ENCODE measurements at places on chromosomes 5 and 9.

- no peak for DNase-seq
Observed at GRCh38 chr5:22354956-22355355, 498.2 kb downstream of the CDH12 start.

DNA sequence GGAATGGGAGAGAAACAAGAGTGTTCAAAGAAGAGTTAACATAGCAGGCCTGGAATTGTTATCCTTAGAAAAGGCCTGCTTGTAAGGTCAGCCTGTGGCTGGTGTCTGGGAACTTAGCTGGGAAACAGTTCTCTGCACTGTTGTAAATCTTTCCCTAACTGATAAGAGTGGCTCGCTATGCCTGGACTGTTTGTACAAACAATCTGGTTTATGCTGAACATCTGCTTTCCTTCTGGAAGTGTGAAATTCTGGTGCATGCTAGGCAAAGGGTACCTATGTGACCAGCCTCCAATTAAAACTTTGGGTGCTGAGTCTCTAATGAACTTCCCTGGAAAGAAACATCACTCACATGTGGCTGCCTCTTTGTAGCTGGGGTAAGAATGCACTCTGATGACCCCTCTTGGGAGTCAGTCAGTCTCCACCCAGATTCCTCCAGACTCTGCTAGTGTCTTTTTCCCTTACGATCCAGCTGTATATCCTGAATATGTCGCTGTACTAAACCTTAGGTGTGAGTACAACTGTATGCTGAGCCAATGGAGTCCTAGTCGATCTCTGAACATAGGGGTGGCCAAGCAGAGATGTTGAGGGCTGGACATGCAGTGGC is 16.5 kb downstream of the SPARC start:
- DNase-seq: no peak

- no peak for DNase-seq
Observed at GRCh38 chr5:126182971-126183695, 240.1 kb upstream of the GRAMD2B start.

DNA sequence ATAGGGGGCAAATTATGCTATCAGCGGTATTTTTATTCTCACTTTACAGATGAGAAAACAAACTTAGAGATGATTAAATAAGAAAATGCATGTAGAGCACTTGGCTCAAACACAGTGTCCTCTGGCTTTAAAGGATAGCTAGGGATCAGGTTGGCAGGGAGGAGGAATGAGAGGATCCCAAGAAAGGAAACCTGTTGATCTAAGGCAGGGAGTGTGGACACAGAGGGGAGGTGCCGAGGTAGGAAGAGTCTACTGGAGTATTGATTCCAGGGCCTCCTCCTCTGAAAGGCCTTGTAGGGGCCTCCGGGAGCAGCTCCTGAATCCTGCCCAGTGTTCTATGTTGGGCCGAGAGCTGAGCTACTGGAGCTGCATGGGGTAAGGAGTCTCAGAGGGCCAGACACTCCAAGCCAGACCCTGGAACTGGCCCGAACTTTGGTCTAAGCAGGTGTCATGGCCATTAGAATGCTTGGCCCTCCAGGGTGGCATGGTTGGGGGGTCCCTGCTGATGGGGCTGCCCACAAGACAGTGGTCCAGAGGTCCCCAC is 30.4 kb upstream of the TCF7 start:
- no peak for DNase-seq

- peak; percentile 36 for DNase-seq
Observed at GRCh38 chr9:98916660-98917059, 27.0 kb upstream of the COL15A1 start.

DNA sequence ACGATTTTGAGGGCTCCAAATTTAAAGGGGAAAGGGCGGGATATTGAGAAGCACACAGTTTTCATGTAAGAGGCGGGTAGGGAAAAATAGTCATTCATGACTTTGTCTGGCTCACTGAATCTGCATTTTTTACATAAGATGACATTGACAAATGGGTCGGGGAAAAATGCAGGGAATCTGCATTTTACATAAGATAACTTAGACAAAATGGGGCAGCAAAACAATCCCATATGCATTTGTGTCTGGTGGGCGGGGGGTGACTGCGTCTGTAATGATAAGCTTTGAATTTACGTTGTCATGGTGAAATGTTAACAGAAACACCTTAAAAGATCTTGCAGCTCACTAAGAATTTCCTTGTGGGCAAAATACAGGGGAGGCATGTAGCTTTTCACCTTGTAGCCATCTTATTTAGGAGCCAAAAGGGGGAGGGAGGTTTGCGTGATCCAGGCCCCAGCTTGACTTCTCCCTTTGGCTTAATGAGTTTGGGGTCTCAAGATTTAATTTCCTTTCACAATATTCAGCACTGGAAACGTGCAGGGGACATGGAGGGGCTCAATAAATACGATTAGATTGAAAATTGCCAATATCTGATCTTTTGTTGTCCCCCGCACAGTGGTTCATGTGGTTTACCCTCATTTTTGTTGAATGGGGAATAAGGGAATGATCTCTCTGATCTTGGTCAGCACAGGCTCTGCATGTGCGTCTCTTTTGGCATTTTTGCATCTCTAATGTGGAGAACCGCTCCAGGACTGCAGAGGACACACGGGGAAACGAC is 41.1 kb upstream of the GADD45G start:
- DNase-seq: no peak

DNA sequence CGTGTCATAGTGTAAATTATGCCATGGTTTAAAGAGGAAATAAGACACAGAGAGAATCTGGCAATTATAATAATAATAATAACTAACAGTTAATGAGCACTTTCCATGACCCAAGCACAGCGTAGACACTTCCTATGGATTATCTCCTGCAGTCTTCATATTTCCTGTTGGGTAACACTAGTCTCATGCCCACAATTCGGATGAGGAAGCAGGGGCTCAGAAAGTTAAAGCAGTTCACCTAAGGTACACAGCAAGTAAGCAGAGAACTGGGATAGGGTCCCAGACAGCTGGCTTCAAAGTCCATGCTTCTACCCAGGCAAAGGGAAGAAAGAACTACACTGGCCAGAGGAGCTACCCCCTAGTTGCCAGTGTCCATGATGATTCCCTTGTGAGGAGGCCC is 27.9 kb upstream of the TGFBI start:
- DNase-seq: no peak

DNA sequence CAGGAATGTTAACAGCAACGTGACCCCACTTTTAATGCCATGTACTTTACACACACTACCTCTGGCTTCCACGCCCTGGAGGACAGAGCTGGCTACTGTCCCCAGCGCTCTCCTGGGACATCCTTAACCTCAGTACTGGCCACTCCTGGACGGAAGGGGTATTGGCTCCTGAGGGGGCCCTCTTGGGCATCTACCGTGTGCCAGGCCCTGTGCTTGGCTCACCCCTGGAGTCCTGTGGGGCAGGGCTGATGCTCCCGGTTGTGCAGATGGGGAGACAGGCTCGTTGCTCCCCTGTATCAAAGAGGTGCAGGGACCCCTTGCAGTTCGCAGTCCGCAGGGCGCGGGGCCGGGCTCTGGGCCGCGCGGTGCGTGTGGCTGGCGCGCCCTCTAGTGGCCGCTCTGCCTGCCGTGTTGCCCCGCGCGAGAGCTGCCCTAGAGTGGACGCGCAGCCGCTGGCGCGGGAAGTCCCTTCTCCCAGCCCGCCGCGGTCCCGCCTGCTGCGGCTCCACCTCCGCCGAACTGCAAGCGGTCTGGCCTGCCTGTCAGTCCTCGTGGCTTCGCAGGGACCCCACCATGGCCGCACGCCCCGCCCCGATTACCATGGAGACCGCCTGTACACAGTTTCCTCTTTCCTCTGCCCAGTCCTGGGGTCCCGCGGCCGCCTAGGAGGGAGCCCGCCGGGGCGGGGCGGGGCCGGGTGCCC is at the start of gene WDR38:
TSS of gene WDR38 (plus strand) at position 632 of the 703 bp plus-strand sequence. CDS start 72 bp downstream, outside the sequence.
- peak; percentile 45 for DNase-seq

- no peak for DNase-seq
Observed at GRCh38 chr9:136117291-136117915, 1.3 kb downstream of the TMEM250 start.

GRCh38 chr5:115461093-115461492 is 83.5 kb downstream of the FEM1C start:
- no peak for DNase-seq

DNA sequence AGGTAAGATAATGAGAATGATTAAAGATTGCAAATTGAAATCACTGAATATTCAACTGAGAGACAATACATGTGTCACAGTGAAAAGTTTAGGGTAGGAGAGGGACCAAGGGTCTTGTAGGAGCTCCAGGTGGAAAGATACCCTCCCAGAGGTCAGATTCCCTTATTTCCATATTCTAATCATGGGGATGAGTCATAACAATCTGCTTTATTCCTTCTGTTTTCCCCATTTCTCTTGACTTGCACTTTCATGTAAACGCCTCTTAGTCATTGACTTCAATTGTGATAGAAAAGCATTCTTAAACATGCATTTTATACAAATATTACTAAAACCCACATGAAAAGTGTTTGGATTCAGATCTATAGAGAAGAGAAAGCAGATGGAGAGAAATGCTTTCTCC is 81.3 kb upstream of the CTSL start:
- no peak for DNase-seq

- DNase-seq: no peak
Observed at GRCh38 chr5:139641116-139642080, 6.8 kb upstream of the CXXC5 start.

DNA sequence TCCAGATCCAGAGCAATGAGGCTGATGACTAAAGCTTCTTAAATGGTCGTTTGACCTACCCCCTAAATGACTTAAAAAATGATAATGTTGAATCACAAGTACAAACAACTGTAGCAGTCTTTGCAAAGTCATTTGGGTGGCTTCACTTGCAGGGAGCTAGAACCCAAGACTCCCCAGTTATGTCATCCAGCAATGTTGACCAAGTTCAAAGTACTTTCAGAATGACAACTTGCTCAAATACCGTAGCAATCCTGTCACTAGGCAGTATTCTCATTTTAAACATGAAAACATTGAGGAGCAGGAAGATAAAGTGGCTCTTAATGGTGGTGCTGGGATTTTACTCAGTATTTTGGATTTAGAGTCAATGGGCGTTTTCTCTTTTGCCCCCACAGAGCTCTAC is 1217.0 kb upstream of the DMAC1 start:
- no peak for DNase-seq

DNA sequence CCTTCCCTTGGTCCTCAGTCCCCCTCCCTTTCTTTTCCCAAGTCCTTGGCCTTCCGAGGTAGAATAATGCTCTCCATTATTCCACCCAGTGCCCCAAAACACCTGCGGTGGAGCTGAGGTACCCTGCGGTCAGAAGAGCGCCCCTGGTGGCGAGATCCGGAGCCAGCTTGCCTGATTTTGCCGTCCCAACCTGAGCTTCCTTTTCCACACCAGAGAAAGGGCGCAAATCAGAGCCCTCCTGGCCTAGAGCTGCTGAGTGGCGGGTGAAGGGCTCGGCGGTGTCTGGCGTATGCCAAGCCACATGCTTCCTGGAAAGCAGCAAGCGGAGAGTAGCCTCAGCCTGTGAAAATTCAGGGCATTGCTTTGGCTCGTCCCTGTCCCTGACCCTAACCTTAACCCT is 21.1 kb upstream of the CARTPT start:
- no peak for DNase-seq

- DNase-seq: no peak
Observed at GRCh38 chr9:107386396-107386795, 103.2 kb downstream of the KLF4 start.

DNA sequence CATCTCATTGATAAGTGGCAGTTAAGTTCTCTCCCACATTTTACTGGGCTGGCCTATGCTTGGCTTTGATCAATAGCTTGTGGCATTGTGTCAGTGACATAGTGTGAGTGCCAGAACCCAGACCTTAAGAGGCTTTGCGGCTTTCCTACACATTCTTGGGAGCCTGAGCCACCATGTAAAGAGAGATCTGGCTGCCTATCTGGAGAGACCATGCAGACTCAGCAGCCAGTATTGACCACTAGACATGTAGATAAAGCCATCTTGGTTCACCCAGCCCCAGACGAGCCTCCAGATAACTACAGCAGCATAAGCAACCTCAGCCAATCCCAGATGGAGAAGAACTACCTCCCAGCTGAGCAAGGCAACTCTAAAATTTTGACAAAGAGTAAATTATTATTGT is 28.6 kb downstream of the C9orf153 start:
- DNase-seq: no peak

- DNase-seq: no peak
Observed at GRCh38 chr5:57307516-57307915, 133.7 kb downstream of the GPBP1 start.

- no peak for DNase-seq
Observed at GRCh38 chr5:139299486-139299885, 5.9 kb downstream of the MATR3 start.

DNA sequence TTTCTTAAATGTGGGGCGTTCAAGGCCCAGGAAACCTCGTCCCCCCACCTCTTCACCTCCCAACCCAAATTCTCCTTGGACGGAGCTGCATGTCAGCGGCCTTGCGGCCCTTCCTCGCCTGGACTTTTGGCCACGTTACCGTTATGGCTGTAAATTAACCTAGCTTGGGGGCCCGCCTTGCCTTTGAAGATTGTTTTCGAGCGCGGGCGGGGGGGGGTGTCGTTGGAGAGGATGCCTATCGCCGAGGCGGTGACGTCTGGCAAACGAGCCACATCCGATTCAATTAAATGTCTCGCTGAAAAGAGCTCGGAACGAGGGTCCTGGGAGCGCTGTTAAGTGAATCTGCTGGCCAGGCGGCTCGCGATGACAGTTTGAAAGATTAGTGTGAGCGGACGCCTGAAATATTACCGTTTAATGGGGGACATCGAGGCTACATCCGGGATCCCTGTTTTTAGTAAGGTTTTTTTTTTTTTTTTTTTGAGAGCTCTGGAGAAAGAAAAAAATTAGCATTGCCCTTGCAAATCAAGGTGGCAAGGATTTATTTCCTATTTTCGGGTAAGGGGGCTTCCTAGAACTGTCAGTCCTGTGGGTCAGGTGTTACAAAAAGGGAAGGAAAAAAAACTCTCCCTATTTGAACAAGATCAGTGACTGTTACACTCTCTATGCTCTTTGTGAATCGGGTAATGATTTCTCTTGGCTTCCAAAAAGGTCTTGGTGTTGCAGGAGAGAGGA is 2.3 kb upstream of the NKX2-5 start:
- no peak for DNase-seq

- DNase-seq: no peak
Observed at GRCh38 chr5:55096861-55097260, 5.6 kb upstream of the GZMA start.

DNA sequence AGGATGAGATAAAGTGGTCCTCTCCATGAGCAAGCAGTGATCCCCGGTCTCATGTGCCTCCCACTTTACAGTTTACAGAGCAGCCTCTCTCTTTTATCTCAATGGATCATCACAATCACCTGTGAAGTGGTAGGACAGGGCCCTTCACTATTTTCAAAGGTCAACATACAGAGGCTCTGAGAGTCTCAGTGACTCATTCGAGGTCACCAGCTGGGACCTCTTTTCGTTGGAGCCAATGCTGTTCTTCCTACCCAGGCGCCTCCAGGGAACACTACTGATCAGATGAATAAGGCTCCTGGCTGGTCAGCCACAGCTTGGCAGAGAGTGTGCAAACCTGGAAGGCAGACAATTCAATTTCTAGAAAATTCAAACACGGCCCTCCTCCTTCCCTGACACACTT is 16.6 kb downstream of the GGTA1 start:
- DNase-seq: no peak

GRCh38 chr5:172281346-172281745 is 2.2 kb downstream of the UBTD2 start:
- DNase-seq: no peak

GRCh38 chr5:166074582-166075481 is 2216.6 kb upstream of the WWC1 start:
- DNase-seq: no peak
